Epithelial cell of alveolus of lung (primary cell): ENCODE measurements at places on chromosomes 4 and X. TPM values are rescaled to one million over a fixed set of nuclear protein-coding genes. Genes with fewer than 3 reads are reported as not detected.

STS gene
- 1.3 and 1.7 TPM in 2 replicates for total RNA-seq

UGT8 gene
- 0.39 TPM in 1 of 2 replicates, not detected in the other for total RNA-seq

RASL11B gene
- 0.78 and 4.5 TPM in 2 replicates for total RNA-seq

LRIT3 gene
- under 0.01 TPM in 1 of 2 replicates, not detected in the other for total RNA-seq

CCNB3 gene
- 0.13 and 0.24 TPM in 2 replicates for total RNA-seq

ADH1C gene
- 0.13 and 2.2 TPM in 2 replicates for total RNA-seq

LEF1 gene
- 12.9 and 29.2 TPM in 2 replicates for total RNA-seq

TRIM75 gene
- total RNA-seq: not detected in 2 replicates

TNMD gene
- total RNA-seq: not detected in 2 replicates

PAGE2B gene
- not detected in 2 replicates for total RNA-seq

GRID2 gene
- total RNA-seq: under 0.01 and 0.08 TPM in 2 replicates

CLCN4 gene
- total RNA-seq: 1.5 and 4.1 TPM in 2 replicates

FDCSP gene
- 7.7 and 11.6 TPM in 2 replicates for total RNA-seq

TIMP1 gene
- total RNA-seq: 1,035 and 4,999 TPM in 2 replicates

SUPT20HL2 gene
- total RNA-seq: not detected in 2 replicates

VSIG4 gene
- not detected in 2 replicates for total RNA-seq

SYNPO2 gene
- 1.3 and 3.7 TPM in 2 replicates for total RNA-seq

VEGFC gene
- 38.3 and 63.4 TPM in 2 replicates for total RNA-seq

NWD2 gene
- total RNA-seq: not detected in 2 replicates

ING2 gene
- 11.5 and 15.0 TPM in 2 replicates for total RNA-seq

SHROOM2 gene
- total RNA-seq: 3.8 and 11.6 TPM in 2 replicates

OTUD4 gene
- 15.1 and 19.7 TPM in 2 replicates for total RNA-seq

MGARP gene
- 6.1 and 29.9 TPM in 2 replicates for total RNA-seq

RNF212 gene
- not detected in 2 replicates for total RNA-seq

TEX13B gene
- total RNA-seq: not detected in 2 replicates

MAP9 gene
- 6.6 and 9.3 TPM in 2 replicates for total RNA-seq

RPS6KA6 gene
- 0.64 and 2.6 TPM in 2 replicates for total RNA-seq

C4orf51 gene
- total RNA-seq: not detected in 2 replicates

PWWP3B gene
- total RNA-seq: 0.78 and 1.7 TPM in 2 replicates

FAT4 gene
- total RNA-seq: 7.5 and 15.0 TPM in 2 replicates

ARX gene
- not detected in 2 replicates for total RNA-seq

MAGEB17 gene
- total RNA-seq: 0.08 TPM in 1 of 2 replicates, not detected in the other

MAGIX gene
- total RNA-seq: 0.40 and 3.4 TPM in 2 replicates

CD40LG gene
- not detected in 2 replicates for total RNA-seq

POLN gene
- total RNA-seq: 0.65 and 0.96 TPM in 2 replicates

POU3F4 gene
- not detected in 2 replicates for total RNA-seq

CFI gene
- total RNA-seq: 12.2 and 18.3 TPM in 2 replicates

PAGE5 gene
- total RNA-seq: not detected in 2 replicates

FGA gene
- 0.64 TPM in 1 of 2 replicates, not detected in the other for total RNA-seq

RAP2C gene
- 11.7 and 22.8 TPM in 2 replicates for total RNA-seq

FGF5 gene
- 3.1 and 3.4 TPM in 2 replicates for total RNA-seq

EDNRA gene
- total RNA-seq: 14.9 and 42.8 TPM in 2 replicates

BEX5 gene
- not detected in 2 replicates for total RNA-seq

RPS6KA3 gene
- 20.0 and 37.5 TPM in 2 replicates for total RNA-seq

ANXA3 gene
- total RNA-seq: 2.2 and 25.7 TPM in 2 replicates

PCDH10 gene
- total RNA-seq: 2.4 and 4.3 TPM in 2 replicates

HDAC6 gene
- total RNA-seq: 24.8 and 42.2 TPM in 2 replicates

GLUD2 gene
- 0.91 and 1.1 TPM in 2 replicates for total RNA-seq

STAG2 gene
- total RNA-seq: 33.5 and 67.9 TPM in 2 replicates

MAGEE2 gene
- total RNA-seq: not detected in 2 replicates

ZFP92 gene
- total RNA-seq: 0.32 and 0.39 TPM in 2 replicates

HTR2C gene
- total RNA-seq: not detected in 2 replicates
